ENCODE measurements at places on chromosomes 11 and 22.

DNA sequence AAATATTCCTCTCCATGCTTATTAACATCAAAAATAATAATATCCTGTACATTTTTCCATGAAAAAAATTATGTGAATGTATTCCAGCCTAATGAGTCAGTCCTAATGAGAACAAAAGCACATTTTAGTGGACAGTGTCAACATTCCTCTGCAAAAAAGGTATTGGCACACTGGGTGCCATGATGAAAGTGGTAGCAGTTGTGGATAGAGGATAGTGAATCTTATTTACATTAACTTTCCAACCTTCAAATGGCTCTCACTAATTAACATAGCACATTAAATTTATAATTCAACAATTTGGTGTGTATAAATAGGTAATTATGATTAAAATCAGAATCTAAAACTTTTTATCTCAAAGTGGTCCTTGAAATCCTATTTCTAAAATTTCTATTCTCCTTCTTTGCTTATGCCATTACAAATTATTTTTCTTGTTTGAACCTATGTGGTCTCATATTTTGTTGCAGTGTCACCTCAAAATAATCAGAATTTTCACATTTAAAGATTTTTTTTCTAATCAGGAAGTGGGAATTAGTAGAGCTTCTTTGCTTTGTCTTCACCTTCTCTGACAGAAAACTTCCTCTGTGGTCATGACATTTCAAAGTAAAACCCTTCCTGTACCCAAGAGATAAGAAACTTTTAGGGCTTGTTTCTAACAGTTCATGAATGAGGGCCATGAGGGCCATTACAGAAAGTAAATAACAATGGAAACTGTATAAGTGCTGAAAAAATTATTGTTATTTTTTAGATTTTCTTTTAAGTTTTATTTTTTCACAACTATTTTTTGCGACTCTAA, 18.7 kb downstream of the SOX6 start:
- no peak for DNase-seq

DNA sequence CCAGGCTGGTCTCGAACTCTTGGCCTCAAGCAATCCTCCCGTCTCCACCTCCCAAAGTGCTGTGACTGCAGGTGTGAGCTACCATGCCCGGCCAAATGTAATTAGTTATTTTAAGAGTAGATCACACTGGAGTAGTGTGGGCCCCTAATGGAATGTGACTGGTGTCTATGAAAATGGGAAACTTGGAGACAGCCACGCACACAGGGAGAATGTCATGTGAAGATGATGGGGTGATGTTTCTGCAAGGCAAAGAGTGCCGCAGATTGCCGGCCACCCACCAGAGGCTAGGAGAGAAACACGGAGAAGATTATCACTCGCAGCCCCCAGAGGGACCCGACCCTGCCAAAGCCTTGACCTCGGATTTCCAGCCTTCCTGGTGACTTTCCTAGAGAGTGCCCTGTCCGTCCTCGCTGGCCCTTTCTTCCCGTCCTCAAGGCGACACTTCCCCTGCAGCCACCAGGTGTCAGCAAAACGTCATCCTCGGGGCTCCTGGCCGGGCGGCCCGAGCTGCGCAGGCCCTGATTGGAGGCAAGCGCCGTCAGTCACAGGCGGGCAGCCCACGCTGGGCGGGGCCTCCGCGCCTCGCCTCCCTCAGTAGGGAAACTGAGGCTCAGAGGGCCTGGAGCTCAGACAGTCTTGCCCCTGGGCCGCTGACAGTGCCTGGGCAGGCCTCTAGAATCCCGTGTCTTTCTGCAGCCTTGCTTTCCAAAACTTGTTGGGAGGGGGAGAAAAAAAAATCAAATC, 16.3 kb downstream of the CRYBB2 start:
- DNase-seq, result peak; percentile 29

- no peak for DNase-seq
Measured at GRCh38 chr11:12785901-12786300, 111.7 kb downstream of the TEAD1 start.

- peak; percentile 1 for DNase-seq
Measured at GRCh38 chr11:9313648-9314290, 624 bp downstream of the TMEM41B start.

DNA sequence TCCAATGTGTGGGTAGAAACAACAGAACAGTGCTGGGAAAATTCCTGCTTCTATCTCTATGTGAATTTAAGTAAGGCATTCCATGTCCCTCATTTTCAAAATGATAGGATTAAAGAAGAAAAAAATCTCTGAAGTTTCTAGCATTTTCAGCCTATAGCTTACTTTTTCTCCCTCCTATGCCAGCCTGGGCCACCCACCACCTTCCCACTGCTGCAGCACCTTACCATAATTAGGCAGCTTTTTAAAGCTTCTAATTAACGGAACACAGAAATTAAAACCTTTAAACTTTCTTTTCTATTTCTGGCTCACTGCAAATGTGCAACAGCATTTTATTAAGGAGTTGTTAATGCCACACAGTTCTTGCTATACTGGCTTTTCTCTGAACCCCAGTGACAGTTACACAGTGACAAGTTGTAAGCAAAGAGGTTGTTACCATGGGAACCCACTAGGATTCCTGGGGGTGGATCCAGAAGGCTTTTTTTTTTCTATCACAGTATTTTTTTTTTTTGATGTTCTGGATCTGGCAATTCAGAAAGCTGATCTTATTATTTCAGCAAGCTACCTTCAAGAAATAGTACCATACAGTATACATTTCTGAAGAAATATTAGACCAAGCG, 20.2 kb downstream of the CELF1 start:
- DNase-seq, result no peak

- no peak for DNase-seq
Measured at GRCh38 chr22:27906241-27906640, 12.8 kb downstream of the PITPNB start.

- DNase-seq, result no peak
Measured at GRCh38 chr11:21810650-21811049, 382.2 kb upstream of the ANO5 start.

- DNase-seq, result no peak
Measured at GRCh38 chr11:10197091-10197490, 96.9 kb downstream of the SBF2 start.

DNA sequence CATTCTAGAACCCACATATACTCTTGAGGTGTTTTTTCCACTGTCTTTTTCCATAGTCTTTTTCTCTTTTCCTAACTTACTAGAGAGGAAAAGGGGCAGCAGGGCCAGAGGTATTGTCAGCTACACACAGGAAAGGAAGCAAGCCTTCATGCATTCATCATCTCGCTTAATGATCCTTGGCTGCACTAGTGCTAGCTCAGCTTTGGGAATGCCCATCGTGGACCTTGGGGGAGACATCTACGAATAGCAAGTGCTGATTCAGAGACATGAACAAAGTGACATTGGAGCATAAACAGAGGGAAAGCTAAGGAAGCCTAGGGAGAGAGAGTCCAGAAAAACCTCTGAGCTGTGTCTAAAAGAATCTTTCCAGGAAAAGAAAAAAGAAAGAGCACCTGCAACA, 466.3 kb upstream of the ARHGAP42 start:
- no peak for DNase-seq

DNA sequence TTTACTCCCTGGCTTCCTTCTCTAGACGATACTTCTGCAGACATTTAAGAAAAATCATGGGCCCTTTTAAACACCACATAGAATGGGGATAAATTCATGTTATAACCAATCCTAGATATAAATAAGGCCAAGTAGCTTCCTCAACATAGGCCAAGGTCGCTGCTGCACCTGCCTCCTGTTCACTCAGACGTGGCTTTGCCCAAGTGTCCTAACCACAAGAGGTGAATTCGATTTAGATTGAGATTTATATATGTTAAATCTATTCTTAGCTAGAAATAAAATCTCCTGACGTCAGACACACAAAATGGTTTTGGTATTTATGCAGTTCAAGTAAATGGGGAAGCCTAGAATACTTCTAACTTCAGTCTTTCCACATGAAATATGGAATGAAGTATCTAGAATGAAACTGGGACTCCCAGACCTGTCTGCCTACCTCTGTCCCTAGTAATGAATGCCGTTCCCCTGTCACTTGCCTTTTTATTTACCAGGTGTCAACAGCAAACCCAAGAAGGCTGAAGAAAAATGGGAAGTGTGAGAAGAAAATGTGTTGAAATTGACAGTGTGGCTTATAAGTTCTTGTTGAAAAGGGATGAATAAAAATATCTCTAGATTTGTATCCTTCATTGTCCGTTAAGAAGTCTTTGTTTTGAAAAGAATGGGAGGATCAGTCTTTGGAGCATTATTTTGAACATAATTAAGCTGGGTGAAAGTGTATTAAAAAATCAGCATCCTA, 131.8 kb downstream of the HIPK3 start:
- DNase-seq, result no peak

GRCh38 chr11:87290304-87290922, 252.7 kb downstream of the TMEM135 start:
- DNase-seq, result no peak

- no peak for DNase-seq
Measured at GRCh38 chr11:119712459-119713358, 16.3 kb downstream of the NECTIN1 start.
